ENCODE measurements at places on chromosomes 6 and 20.

GRCh38 chr6:147779624-147780023 is 271.1 kb downstream of the SAMD5 start:
- DNase-seq = no peak

DNA sequence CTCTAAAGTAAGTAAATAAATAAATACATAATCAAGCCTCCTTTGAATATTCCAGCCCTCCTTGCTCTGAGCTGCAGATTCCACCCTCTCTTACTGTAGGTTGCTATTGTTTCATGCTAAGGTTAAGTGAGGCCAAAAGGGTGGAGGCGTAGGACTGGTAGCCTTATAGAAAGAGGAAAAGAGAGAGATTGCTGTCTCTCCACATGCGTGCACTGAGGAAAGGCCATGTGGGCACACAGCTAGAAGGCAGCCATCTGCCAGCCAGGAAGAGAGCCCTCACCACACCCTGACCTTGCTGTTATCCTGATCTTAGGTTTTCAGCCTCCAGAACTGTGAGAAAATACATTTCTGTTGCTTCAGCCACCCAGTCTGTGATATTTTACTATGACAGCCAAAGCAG is 87.4 kb upstream of the SHLD1 start:
- DNase-seq = no peak

GRCh38 chr20:45827030-45827652 is at the start of gene TNNC2:
TNNC2 (minus strand) TSS chr20:45827312; CDS start chr20:45827248, 64 bp downstream.
- DNase-seq = no peak

DNA sequence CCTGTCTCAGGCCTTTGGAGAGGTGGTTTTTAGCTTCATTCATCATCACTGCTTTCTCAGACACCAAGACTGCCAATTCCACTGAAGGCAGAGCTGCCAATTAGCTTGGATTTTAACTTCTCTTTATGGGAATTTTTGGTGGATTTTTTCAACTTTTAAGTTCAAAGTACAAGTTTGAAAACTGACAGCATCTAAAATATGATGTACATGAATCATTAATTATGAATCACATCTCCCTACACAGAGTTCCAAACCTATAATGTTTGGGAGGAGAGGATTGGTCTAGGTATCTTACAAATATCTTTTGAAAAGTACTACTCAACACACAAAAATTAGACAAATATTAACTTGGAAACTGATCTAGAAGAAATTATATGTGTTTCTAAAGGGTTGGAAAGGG is 25.5 kb downstream of the CNKSR3 start:
- no peak for DNase-seq

GRCh38 chr6:99348288-99349170 is 945 bp downstream of the FAXC start:
- no peak for DNase-seq

GRCh38 chr6:42564506-42564825 is 637 bp downstream of the UBR2 start:
- DNase-seq = no peak

GRCh38 chr20:14633507-14633906 is 296.1 kb upstream of the FLRT3 start:
- DNase-seq = no peak

GRCh38 chr20:20490673-20491072 is 122.8 kb downstream of the INSM1 start:
- DNase-seq = no peak

DNA sequence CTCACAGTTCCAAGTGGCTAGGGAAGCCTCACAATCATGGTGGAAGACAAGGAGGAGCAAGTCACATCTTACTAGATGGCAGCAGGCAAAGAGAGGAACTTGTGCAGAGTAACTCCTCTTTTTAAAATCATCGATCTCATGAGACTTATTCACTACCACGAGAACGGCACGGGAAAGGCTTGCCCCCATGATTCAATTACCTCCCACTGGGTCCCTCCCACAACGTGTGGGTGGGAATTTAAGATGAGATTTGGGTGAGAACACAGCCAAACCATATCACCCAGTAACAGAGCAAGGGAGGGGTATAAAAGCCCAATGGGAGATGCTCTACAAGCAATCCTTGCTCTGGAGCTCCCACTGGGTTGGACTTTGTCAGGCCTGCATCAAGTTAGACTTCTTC is 80.4 kb downstream of the JPH2 start:
- DNase-seq = no peak

GRCh38 chr6:40276141-40276540 is 311.0 kb downstream of the LRFN2 start:
- DNase-seq = no peak

DNA sequence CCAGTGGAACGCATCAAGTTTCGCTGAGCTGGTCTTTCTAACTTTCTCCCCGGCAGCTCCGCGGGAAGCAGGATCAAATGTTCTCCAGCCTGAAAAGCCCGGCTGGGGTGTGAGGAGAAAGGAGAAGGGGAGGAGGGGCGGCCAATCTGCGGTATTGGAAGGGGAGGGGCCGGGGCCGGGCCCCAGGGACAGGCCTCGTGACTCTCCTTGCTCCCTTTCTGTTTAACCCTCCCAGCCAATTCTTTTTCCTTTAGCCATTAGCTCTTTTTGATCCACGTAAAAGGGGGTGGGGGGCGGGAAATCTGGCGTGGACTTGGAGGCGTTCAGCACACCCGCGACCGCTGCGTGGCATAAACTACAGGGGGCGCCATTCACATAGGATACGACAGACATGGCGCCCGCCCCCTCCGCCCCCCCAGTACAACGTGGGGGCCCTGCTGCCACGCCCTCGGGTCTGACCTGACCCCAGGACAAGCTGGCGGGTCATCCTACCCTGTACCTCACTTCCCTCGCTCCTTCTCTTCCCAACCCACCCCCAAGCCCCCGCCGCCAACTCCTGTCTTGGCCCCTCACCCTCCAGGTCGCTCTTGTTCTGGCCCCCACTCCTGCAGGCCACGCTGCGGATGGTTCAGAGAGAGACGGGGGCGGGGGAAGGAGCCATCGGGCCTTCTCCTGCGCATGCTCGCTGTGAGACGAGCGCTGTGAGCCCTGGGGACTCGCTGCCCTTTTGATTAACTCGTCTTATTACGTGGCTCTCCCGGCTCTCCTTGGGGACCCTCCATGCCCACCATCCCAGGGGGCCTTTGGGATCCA is 7.8 kb upstream of the MDGA1 start:
- DNase-seq = no peak

- DNase-seq = no peak
These were observed 38.5 kb downstream of the PTGIS start for GRCh38 chr20:49529470-49529869.

DNA sequence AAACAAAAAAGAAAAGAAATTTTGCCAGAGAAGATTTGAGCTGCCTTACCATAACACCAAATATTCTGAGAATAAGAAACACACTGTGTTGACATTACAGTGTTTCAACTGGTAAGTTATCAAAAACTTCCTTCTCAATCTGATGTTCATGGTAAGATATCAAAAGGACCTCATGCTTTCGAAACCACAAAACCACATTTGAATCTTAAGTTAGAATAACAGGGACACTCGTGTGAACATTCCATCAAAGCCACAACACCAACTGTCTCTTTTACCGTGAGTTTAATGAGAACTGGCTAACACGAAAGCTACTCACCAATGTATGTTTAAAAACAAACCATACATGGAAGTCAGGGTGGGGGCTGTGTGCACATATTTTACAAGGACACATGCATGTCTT is 73.0 kb upstream of the OPRM1 start:
- no peak for DNase-seq

DNA sequence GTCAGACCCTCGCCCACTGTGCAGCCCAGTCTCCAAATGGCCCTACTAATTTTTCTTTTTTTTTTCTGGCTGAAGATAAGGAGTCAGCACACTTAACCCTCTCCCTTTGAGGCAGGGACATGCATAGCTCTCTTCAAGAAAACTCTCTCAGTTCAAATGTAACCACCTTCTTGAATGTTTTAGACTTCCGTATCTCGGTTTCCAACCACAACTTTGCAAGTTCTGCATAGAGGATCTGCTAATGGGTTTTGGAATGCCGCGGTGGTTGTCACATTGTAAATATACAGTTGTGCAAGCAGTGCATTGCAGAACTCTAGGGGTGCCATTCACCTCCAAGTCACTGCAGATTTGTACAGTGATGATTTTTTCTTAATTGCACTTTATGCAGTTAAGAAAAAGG is 59.4 kb upstream of the SLC35B3 start:
- no peak for DNase-seq

DNA sequence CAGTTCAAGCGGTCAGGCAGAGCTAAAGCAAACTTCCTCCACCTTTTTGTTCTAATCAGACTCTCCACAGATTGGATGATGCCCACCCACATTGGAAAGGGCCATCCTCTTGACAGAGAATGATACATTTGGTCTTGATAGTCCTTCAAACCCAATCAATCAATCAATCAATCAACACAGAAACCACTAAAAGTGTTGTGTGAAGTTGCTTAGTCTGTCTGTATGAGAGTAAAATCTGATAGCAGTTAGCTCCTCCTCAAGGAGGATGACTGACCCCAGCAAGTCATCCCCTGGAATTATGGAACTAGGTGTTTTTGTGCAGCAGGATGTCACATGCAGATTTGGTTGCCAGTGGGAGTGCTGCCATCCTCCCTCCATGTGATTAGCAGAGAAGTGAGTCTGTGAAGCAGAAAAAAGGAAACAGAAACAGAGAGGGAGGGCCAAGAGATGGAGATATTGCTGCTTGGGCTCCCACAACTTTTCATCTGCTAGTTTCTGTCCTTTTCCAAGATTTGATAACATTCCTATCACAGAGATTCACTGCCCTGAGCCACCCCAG is 32.0 kb upstream of the SSTR4 start:
- no peak for DNase-seq

GRCh38 chr6:130680116-130680515 is 147.1 kb upstream of the SMLR1 start:
- no peak for DNase-seq

DNA sequence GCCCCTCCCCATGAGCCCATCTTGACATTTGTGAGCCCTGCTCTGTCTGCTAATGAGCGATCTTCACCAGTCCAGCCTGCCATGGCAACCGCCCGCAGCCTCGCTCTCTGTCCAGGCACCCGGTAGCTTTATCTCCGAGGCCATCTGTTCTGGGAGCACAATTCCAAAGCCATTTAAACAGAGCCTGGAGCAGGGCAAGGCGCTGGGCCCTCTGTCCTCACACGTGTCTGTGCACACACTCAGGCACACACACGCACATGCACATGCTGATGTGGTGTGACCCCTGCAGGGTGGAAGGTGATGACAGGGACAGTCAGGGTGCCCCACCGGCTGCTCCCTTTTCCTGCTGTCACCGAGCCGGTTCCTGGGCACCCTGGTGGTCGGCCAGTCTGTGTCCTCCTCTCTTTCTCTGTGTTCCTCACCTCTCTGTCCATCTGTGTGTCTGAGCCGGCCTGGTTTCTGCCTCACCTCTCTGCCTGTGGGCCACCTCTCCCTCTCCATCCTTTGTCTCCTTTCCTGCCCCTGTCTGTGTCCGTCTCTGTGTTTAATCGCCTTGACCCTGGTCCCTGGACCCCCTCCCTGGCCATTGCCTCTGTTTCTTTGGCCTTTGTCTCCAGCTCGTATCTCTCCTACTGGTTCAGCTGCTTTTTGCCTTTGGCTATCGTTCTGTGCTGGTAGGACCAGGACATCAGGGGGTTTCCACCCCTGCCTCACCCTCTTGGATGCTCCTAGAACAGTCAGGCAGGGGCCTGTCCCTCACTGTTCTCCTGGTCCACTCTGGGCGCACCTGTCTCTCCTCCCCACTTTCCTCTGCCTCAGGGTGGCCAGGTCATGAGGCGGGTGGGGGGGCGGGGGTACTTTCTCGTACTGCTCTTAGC is 8.8 kb upstream of the MYT1 start:
- no peak for DNase-seq

GRCh38 chr6:38678178-38678760 is 24.7 kb downstream of the GLO1 start:
- DNase-seq = no peak

DNA sequence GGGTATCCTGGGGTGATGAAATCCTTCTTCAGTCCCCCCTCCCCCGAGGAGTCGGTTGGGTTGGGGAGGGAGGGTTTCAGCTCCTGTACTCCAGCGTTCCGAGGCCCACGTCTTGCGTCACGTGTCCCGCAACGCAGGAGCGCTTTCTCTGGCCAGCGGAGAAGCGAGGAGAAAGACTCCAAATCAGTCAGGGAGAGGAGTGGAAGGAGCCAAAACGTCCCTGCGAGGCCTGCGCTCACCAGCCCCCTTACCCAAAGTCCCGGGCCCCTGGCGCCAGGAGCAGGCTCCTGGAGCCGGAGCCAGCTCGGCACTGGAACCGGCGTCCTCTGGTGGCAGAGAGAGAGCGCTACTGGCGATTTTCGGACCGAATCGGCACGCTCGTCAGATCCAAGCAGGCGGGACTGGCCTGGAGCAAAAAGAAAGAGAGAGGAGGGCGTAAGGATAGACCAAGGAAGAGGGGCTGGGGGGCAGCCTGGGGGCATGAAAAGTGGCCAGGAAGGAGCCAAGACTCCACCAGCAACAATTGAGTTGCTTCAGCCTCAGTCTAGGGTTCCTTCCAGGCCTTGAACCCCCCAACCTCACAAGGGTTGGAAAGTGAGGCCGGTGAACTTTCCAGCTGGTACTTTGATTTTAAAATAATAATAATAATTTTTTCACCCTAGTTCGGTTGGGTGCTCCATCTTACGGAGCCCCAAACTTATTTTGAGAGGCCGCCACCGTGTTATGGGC is at the start of gene GNAS:
GNAS (plus strand) TSS at position 174 of the 729 bp plus-strand sequence.
- DNase-seq = no peak

DNA sequence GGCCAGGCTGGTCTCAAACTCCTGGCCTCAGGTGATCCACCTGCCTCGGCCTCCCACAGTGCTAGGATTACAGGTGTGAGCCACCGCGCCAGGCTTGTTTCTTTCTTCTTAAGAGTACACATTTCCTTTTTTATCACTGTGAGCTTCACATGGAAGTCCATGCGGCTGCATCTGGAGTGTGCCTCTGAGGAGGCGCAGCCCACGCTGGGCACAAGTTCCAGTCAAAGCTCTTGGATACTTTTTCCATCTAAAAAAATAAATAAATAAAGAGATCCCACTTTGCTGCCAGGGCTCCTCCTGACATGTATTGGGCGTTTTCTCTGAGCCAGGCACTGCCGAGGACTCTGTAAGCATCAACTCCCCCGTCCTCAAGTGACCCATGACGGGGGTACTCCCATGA is 123.0 kb downstream of the PREX1 start:
- DNase-seq = no peak

GRCh38 chr6:39922821-39923220 is 11.4 kb downstream of the MOCS1 start:
- no peak for DNase-seq

GRCh38 chr6:56827908-56828649 is 126.8 kb upstream of the BEND6 start:
- no peak for DNase-seq

- DNase-seq = no peak
These were observed at the start of gene SLC13A3 for GRCh38 chr20:46651091-46651962. SLC13A3 (minus strand) TSS chr20:46651459; CDS start chr20:46651421, 38 bp downstream.

Data from HCT116 (cell line).